ENCODE measurements at places on chromosomes 2 and 18.

GRCh38 chr2:111618226-111618977, 265.6 kb downstream of the ANAPC1 start:
- DNase-seq, result no peak

DNA sequence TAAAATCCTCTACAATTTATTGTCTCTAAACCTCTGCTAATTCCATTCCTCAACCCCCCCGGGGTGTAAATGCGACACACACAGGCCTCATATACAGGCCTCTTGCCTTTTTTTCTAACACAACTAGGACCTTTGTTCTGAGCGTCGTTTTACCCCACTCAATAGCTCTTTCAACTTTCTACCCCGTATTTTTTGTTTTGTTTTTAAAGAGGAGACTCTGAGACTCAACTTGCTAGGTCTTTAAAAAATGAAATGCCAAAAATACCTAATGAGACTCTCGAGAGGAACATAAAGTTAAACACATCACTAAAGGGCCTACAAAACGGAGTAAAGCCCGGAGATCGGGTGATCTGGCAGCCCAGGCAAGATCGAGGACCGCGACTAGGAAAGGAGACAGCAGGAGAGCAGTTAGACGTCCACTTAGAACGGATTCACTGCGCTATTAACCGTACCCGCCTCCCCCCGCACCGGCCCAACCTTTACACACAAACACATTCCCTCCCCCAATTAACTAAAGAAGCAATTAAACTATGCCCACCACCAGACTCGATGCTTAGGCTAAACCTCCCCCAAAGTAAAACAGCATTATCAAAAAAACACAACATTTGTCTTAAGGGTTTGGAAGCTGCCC, 1.7 kb downstream of the TRIP12 start:
- no peak for DNase-seq

GRCh38 chr2:33616873-33617272, 17.8 kb upstream of the FAM98A start:
- DNase-seq, result no peak

- no peak for DNase-seq
Observed at GRCh38 chr2:23360571-23361125, 24.3 kb upstream of the KLHL29 start.

- peak; percentile 3 for DNase-seq
Observed at GRCh38 chr2:31980674-31981356, 30.0 kb downstream of the MEMO1 start.

- DNase-seq, result no peak
Observed at GRCh38 chr2:119338826-119339561, 27.6 kb downstream of the C2orf76 start.

DNA sequence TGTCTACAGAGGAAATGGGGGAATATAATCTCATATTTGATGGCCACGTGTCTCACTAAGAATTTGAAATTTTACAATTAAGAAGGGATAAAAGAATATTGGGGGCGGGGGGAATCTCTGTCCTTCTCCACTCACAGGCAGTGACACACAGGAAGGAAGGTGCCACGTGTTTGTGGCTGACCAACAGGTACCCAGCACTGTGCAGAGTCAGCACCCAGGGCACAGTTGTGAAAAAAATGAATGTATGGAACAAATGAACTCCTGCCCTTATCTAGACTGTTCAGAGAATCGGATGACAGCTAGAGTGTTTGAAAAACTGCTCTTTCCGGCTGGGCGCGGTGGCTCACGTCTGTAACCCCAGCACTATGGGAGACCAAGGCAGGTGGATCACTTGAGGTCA, 317.0 kb upstream of the MYT1L start:
- no peak for DNase-seq

GRCh38 chr2:3633982-3634595, 23.9 kb upstream of the ALLC start:
- DNase-seq, result no peak

- DNase-seq, result no peak
Observed at GRCh38 chr2:137023205-137023604, 257.9 kb downstream of the THSD7B start.

GRCh38 chr18:42459873-42460272, 504.8 kb downstream of the PIK3C3 start:
- no peak for DNase-seq

Measured in SHP77 treated with DMSO at 0.1 percent for 48 hours (cell line).